ENCODE measurements at places on chromosomes 5 and 9. TPM values are rescaled to one million over a fixed set of nuclear protein-coding genes. Genes with fewer than 3 reads are reported as not detected.

GRCh38 chr9:19629488-19629887 lies 159.3 kb downstream of the SLC24A2 start:
- DNase-seq, result no peak

DNA sequence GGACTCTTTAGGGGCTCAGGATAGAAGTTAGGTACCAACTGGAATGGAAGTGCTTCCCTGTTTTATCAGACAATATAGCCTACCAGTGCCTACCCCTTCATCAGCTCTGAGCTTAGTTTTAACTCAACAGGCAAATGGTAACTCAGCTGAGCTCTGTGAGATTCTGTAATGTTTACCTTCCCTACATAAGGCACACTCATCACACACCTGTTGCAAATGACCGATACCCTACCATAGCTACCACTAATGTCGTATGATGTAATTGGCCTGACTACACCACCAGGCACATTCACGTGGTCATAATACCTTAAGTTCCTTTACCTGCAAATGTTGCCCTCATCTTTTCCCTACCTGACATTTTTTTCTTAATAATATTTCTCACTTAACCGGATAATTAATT lies 254.8 kb downstream of the ADGRV1 start:
- no peak for DNase-seq

DNA sequence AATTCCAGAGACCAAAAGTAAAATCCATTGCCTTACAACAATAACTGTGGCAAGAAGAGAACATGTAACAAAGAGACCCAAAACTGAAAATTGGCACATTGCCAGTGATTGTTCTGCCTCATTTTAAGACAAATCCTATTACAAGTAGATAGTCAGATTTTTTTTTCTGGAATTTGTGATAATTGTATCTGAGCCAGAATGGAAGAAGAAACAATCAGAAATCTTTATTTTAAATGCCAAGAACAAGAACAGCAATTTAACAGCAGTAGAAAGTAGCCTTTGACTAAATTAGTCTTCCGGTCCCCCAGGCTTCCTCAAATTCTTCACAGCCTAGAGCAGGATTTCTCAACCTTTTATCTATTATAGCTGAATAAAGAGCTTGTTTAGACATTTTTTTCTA lies 106.7 kb upstream of the PTPN3 start:
- DNase-seq, result no peak

DNA sequence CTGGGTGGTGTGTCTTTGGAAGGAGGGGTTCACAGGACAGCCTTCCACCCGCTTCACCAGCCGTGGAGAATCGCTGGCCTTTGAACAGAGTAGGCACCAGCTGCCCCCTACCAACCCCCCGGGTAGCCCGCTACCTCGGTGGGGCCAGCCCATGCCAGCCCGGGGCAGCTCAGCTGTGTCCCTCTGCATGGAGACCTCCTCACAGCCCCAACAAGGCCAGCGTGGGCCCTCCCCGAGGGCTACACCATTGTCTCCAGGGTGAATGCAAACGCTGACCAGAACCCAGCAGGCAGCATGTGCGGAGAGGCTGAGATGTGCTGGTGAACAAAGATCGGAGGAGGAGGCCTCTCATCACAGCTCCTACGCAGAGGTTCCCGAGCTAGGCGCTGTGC lies 51.9 kb downstream of the LMX1B start:
- no peak for DNase-seq

DNA sequence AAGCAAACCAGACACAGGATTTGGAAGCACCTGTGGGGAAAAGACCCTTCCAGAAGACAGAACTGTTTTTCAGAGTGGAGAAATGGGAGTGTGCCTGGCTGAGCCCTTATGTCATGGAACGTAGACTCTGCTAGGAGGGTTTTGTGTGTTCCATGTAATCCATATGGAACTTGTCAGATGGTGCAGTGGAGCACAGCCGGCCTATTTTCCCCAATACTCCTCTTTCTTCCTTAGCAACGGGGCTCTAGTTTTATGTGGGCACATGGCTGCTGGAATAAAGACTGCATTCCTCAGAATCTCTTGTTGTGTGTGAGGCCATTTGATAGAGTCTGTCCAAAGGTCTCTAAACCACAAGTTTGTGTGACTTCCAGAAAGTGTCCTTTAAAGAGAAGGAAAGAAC lies 284.0 kb downstream of the DRD1 start:
- DNase-seq, result no peak

GRCh38 chr9:80806671-80807070 lies 882.7 kb downstream of the TLE1 start:
- DNase-seq, result no peak

MAPKAP1 gene
- 111 TPM for total RNA-seq

CDH18 gene
- total RNA-seq, result not detected

SPATA31A3 gene
- total RNA-seq, result not detected

POLR3G gene
- total RNA-seq, result 15.1 TPM

MPDZ gene
- not detected for total RNA-seq

ALDOB gene
- total RNA-seq, result not detected
